Fibroblast of mammary gland (primary cell): ENCODE measurements at places on chromosomes 1 and 21.
A peak's percentile ranks its signal among the peaks of the same experiment; 100 is the strongest.

DNA sequence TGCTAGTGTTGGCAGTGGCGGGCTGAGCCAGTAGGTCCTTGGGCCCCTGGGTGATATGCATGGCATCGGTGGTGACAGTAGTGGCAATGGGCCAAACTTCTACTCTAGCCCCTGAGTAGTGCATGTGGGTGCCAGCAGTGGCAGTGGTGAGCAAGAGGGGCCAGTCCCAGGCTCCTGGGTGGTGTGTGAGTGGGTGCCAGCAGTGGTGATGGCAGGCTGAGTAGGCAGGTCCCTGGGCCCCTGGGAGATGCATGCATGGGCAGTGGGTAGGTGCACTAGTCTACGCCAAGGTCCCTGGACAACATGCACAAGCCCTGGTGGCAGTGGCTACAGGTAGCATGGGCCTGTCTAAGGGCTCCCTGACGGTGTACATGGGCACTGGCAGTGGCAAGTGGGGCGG lies 24.6 kb upstream of the TTC22 start:
- DNase-seq, result no peak

DNA sequence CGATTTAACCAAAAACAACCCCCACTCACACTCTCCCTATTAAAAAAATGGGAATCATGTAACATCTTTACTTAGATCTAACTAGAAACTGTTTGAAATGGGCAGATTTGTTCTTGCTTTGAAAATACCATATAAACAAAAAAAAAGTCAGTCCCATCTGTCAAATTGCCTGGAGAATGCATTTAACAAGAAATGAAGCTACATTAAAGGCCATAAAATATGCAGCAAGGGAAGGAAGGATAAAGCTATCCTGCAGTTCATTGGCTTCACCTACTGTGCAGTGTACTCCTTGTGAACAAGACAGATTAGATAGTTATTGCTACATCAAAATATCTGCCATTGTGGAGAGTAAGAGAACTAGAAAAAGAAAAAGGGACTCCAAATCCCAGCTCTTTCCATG lies 160.5 kb downstream of the LRRC7 start:
- DNase-seq, result no peak

- no peak for DNase-seq
These were observed 82.1 kb upstream of the LRRC7 start for GRCh38 chr1:69485616-69486015.

DNA sequence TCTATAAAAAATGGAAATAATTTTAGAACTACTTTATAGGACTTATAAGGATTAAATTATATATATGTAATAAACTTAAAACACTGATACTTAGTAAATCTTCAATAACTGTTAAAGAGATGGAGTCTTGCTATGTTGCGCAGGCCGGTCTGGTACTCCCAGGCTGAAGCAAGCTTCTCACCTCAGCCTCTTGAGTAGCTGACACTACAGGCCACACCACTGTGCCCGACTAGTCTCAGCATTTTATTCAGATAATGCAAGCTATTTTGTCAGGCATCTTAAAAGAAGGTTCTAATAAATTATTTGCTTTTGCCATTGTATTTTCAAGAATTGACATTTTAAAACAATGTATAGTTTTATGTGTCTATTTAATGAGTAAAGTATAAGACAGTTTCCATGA lies 20.8 kb downstream of the CNST start:
- no peak for DNase-seq

DNA sequence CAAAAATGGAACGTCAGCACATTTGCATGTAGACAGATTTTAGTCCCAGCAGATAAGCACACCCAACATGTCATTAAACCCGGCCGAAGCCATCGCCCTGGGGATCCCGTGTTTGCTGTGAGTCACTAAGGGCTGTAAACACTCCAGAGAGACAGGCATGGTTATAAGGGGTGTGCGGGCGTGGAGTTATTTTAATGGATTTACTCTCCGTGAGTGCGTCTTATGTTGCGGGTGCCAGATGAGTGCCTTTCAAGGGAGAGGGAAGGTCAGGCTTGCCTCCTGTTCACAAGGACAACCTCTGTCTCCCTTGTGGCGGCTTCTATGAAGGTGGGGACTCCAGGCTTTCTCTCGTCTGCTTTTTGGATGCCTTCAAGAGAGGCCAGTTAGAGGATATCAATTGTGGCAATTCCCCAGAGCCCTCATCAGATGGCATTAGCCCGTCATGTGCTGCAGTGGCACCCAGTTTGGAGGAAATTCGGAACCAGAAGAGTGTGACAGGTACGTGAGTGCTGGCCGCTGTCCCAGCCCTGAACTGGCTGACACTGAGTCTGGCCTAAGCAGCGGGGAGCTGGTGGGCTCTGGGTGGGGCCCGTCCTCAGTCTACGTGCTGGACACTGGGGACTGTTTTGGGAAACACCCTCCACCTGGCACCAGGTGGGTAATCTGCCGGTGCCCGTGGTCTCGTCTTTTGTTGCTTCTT lies 223.8 kb upstream of the TMEM51 start:
- DNase-seq, result peak; percentile 55
